ENCODE measurements at places on chromosomes 3 and 15. TPM values are rescaled to one million over a fixed set of nuclear protein-coding genes. Genes with fewer than 3 reads are reported as not detected.
A peak's percentile ranks its signal among the peaks of the same experiment; 100 is the strongest.

- no peak for DNase-seq
Measured at GRCh38 chr3:195549931-195550519, 6.9 kb upstream of the PPP1R2 start.

- no peak for DNase-seq
Measured at GRCh38 chr3:175726228-175726627, 867.1 kb downstream of the NAALADL2 start.

GRCh38 chr3:192861972-192862371, 55.7 kb downstream of the MB21D2 start:
- DNase-seq = no peak

DNA sequence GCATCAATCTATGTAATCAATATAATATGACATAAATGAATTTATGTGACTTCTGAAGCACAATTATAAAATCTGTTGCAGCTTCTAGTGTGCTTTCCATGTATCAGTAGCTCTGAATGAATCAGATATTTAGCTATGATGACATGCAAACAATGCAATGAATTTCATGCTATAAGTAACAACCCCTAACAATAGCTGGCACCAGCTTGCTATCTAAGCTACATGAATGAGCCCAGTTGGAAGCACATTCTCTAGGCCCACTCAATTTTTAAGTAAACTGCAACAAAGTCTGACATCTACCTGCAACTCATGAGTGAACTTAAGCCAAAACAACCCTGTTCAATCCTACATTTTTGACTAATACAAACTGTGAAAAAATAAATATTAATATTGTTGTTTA, 507.3 kb upstream of the ROBO1 start:
- no peak for DNase-seq

- no peak for DNase-seq
Measured at GRCh38 chr15:52778457-52778856, 11.7 kb downstream of the ONECUT1 start.

DNA sequence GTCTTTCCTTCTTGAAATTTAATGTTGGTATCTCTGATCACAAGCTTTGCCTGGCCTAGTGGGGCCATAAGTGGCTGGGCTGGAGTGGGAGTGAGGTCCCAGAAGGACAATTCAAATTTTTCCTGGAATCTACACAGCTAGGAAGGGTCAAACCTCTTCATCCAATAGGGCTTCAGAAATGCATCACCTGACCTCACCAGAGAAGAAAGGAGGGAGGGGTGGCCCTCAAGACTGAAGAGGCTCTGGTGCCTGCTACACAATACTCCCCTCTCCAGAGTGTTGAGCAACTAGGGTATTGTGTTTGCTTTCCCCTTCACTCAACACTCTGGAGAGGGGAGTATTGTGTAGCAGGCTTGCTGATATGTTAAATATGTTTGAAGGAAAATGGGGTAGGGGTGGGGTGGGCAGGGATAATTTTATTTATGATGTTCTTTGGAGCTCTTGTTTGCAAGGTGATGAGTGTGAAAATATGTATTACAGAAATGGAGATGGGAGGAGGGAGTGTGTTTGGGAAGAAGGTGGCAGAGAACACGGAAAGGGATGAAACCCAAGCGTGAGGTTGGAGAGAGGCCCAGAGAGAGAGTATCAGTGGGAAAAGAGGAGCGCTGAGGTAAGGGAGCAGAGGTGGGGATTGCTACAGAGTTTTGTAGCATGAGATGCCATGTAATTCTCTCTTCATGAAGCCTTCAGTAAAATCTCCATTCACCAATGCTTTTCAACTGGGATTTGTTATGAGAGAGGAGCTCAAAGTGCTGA, 5.7 kb upstream of the KLHL24 start:
- no peak for DNase-seq

- DNase-seq = peak; percentile 93
Measured at GRCh38 chr3:42025370-42026138, 63.7 kb upstream of the ULK4 start.

- no peak for DNase-seq
Measured at GRCh38 chr3:184620475-184621119, 59.0 kb downstream of the EPHB3 start.

- DNase-seq = no peak
Measured at GRCh38 chr15:82999905-83000671, 11.4 kb downstream of the C15orf40 start.

- no peak for DNase-seq
Measured at GRCh38 chr3:32880225-32880624, 62.4 kb downstream of the TRIM71 start.

DNA sequence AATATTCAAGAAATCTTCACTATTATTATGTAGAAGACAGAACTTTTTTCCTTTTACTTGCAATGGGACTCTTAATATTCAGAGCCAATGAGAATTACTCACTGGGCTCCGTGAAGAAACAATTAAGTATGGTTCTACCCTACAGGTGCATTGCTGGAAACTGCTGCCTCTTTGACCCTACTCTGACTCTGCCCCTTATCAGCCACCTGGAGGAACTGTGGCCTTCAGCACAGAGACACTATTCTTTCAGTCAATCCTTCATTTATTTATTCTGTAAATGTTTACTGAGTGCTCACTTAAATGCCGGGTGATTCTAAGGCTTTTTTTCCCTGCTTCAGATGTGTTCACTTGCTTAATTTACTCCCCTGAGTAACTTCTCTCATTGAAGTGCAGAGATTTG, 163.2 kb downstream of the SYNPR start:
- DNase-seq = no peak

- no peak for DNase-seq
Measured at GRCh38 chr3:142450189-142450588, 2.4 kb upstream of the XRN1 start.

DNA sequence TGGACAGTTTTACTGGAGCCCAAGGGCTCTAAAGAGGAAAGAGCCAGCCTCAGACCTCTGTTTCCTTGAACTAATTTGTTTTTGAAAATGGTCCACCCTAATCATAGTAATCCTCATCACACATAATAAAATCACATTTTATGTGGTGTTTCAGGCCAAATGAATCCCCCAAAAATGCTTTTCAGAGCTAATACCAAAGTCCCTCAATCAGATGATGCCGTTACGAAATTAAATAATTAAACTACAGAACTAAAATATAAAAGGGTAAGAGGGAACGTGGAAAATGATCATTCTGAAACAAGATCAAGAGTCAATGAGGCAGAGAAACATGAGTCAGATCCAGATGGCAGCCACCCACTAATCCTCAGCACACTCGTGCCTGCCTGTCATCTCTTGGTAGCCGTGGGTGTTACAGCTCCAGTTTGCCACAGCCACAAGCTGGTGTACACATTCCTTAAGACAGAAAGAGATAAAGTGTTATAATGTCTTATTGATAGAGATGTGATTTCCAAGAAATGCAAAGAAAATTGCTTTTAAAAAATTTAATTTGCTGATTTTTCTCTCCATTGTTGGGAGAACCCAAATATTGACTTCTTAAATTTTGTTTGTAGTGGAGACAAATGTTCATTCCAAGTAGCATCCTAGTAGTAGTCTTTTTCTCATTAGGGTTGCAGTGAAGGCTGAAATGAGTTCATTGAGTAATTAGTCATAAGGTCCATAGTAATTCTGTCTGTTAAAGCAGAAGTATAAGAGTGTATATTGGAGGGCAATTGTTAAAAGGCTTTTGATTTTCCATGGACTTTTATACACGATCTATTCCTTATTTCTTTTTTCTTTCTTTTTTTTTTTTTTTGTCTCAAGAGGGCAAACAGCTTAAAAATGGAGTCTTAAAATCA, 104.2 kb downstream of the AGBL1 start:
- no peak for DNase-seq

GRCh38 chr3:24253336-24253735, 241.3 kb downstream of the THRB start:
- no peak for DNase-seq

DNA sequence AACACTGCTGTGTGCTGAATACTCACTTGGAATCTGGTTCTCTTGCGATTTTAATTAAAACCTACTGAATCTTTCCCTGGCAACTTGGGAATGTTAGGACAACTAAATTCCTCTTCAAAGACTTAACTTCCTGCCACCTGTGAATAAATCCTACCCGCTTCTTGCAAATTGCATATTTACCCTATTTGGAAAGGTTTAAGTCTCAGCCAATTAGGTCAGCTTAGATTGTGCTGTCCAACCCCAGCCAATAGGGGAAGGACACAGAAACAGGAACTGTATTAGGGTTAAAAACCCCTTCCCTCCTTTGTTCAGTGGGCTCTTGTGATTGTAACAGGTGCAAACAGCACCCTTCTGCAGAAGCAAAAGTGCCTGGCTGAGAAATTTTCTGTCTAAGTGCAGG, 38.6 kb upstream of the FSTL1 start:
- DNase-seq = no peak

GRCh38 chr3:198043119-198043518, 83.1 kb downstream of the LMLN start:
- DNase-seq = no peak

DNA sequence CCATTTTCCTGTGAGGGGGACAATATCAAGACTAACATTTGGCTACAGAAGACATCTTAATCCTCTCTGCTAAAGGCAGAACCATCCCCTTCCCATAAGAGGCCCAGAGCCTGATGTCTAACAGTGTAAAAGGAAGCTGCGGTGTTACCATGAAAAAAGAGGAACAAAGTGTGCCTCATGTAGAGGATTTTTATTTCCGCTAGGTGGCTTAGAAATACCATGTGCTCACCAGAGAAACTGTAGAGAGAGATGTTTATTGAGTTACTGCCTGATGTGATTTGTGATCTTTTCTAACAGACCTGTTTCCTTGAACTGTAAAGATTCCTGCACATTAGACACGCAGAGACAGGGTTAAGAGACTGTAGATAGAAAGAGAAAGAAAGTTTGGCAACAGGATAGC, 22.0 kb downstream of the OR5H15 start:
- no peak for DNase-seq

DNA sequence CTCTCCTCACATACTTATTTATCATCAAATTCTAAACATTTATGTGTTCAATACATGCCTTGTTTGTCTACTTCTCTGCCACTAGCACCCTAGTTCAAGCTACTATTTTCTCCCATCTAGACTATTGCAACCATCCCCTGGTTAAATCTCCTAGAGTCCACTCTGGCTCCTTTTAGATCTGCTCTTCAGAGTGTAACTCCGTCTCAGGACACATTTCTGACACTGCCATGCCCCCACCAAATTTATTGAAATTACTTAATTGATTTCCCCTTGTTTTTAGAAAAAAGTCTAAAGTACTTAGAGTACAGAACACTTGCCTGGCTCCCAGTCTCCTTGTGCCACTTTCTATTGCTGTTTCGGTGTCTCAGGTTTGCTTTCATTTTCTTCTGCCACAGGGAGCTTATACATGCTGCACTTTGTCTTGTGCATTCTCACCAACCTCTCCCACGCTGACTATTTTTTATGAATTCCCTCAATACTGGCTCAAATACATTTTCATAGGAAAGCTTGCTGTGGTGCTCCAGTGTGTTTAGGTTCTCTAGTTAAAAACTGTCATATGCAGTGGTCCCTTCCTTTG, 792.3 kb downstream of the DIPK2A start:
- DNase-seq = no peak

DNA sequence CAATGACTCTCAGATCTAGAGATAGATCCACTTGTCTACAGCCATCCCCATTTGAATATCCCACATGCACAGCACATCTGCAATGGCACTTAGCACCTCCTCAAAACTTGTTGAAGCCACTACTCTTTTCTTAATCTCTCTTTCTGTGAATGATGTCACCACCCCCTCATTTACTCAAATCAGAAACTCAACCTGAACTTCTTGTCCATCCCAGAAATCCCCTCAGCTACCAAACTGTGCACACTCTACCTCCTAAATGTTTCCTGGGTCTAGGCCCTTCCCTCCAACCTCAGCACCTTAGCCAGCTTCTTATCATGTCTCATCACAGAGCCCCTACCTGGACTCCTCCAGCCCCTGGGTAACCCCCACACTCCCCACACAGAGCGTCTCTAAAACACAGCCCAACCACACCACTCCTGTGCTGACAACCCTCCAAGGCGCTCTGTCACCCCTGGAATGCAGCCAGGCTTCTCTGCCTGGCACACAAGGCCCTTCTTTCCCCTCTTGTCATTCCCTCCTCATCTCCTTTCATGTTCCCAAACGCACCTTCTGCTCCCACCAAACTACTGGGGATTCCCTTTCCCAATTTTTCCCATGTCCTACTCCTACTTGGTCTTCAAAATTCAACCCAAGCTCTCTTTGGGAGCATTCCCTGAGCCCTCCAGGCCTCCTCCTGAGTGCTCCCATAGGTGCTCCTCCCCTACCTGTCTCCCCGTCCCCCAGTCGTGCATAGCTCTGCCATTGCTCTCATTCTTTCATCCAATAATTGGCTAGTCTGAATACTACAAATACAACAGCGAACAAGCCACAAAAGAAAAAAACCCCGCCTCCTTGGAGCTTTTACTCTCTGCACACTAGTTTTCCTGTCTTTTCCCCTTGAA, 39.8 kb upstream of the ZBTB38 start:
- DNase-seq = no peak

DNA sequence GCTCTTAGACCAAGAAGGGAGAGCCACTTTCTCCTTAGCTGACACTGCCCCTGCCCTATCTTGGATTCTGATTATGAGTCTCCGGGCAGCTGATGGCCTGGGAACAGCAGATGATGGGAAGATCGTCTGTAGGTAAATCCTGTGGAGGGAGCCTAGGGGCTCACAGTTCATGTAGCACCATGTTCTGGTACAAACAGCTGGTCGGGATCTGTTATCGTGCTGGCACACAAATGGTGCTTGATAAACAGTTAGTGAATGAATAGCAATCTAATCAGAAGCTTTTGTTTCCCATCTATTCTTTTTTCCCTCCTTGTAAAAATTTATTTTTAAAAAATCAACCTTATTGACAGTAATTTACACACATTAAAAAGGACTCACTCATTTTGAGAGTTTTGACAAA, 26.8 kb downstream of the CDCP1 start:
- DNase-seq = no peak

OCA2 gene
- 0.98 TPM for total RNA-seq

CCR5 gene
- 3.6 TPM for total RNA-seq

TMEM207 gene
- total RNA-seq = not detected

KNL1 gene
- 0.89 TPM for total RNA-seq

VPS8 gene
- 86.4 TPM for total RNA-seq

DUOXA1 gene
- total RNA-seq = 5.9 TPM

DNASE1L3 gene
- 2.0 TPM for total RNA-seq
